ENCODE measurements at places on chromosomes 4 and X.

GRCh38 chrX:107678957-107679740 lies 50.8 kb downstream of the PRPS1 start:
- DNase-seq, result no peak

- no peak for DNase-seq
Measured at GRCh38 chr4:155408796-155409195, 32.0 kb upstream of the MAP9 start.

GRCh38 chr4:101290654-101291053 lies 56.7 kb downstream of the PPP3CA start:
- DNase-seq, result no peak

DNA sequence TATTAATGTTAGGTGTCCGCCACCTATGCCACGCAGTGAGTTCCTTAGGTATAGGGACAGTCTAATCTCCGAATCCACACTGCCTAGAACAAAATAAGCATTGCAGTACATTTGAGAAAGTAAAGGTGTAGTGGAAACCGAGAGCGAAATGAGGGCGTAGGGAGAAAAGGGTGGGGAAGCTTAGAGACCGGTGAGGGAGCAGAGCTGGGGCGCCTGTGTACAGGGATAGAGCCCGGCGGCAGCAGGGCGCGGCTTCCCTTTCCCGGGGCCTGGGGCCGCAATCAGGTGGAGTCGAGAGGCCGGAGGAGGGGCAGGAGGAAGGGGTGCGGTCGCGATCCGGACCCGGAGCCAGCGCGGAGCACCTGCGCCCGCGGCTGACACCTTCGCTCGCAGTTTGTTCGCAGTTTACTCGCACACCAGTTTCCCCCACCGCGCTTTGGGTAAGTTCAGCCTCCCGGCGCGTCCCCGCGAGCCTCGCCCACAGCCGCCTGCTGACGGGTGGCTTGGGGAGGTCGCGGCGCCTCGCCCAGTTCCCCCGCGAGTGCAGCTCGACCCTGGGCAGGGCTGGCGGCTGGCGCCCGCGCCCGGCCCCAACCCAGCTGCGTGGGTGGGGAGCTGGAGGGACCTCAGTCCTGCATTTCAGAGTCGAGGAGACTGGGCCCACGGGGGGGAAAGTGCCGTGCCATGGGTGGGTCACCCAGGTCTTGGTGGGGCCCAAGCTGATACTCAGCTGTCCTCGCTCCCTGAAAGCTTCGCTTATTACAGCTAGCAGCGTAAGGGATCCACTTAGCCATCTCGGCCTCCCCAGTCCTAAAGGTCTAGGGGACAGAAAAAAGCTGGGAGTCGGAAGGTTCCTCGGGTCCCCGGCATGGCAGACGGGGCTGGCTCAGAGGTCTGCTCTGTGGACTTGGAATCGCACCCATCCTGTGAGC lies at the start of gene ANXA3:
TSS of gene ANXA3 (plus strand) at position 351 of the 932 bp plus-strand sequence. CDS start 2,704 bp downstream, outside the sequence.
- no peak for DNase-seq

DNA sequence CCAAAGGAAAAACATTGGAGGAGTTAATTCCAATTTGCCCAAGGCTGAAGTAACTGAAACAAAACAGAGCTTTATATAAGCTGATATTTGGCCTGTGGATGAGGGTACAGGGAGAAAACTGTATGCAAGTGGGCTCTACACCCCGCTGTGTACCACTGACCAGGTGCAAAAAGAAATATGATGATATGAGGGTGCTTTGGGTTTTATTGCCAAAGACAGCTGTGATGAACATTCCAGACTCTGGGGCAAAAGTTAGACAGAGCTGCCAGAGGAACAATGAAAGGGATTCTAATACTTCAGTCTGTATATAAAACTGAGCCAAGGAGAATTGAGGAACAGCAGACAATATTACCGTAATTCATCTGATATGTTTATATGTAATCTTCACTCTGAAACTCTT lies 117.4 kb downstream of the MID1 start:
- DNase-seq, result no peak

DNA sequence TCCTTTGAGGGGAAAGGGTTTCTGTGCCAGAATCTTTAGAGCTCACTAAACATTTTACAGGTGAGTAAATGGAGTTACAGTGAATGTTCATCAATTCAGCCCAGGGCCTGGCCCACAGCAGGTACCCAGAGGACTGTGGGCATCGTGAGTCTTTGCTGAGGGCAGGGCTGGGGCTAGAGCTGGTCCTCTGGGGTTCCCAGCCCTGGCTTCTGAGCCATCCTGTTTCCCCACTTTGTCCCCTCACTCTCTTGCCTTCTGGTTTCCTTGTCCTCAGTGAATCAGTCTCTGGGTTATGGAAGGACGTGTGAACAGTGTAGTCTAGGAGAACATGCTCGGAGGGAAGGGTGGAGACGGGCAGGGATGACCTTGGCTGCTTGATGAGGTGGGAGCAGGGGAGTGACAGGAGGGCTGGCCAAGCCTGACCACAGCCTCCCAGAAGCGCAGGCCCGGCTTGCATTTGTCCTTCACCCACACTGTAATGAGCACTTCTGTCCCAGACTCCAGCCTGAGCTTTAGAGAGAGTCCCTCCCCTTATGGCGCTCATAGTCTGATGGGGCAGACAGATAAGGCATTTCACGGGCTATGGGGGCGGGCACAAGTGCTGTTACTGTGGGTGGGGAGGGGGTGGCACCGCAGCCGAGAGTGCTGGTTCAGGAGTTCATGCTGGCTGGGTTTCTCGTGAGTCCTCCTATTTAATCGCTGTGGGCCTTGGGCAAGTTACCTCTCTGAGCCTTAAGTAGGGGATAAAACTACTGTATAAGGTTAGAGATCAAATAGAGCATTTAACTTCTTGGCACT lies 17.3 kb downstream of the TBC1D14 start:
- peak; percentile 41 for DNase-seq

- no peak for DNase-seq
Measured at GRCh38 chr4:184357165-184357564, 117.2 kb downstream of the IRF2 start.

GRCh38 chrX:38166478-38167083 lies 54.1 kb downstream of the SRPX start:
- DNase-seq, result no peak

DNA sequence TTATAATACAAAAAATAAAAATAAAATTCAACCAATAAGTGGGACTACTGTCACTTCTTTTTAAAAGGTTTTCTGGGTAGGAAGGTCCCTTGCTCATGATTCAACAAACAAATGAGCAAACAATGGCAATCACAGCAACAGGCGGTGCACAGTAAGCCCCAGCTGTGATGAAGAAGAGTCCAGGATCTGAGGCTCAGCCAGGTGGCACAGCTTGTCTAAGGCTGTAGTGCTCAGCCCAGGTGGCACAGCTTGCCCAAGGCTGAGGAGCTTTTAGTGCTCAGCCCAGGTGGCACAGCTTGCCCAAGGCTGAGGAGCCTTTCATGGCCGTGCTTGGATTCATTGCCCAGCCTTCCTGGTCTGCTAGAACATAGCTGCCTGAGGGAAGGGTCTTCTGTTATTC lies 75.0 kb downstream of the ZFYVE28 start:
- no peak for DNase-seq

- no peak for DNase-seq
Measured at GRCh38 chr4:184019667-184020623, 114.8 kb downstream of the STOX2 start.

GRCh38 chr4:159048166-159048886 lies 54.6 kb upstream of the RAPGEF2 start:
- DNase-seq, result no peak

- no peak for DNase-seq
Measured at GRCh38 chrX:2958199-2958598, 29.1 kb upstream of the ARSD start.

DNA sequence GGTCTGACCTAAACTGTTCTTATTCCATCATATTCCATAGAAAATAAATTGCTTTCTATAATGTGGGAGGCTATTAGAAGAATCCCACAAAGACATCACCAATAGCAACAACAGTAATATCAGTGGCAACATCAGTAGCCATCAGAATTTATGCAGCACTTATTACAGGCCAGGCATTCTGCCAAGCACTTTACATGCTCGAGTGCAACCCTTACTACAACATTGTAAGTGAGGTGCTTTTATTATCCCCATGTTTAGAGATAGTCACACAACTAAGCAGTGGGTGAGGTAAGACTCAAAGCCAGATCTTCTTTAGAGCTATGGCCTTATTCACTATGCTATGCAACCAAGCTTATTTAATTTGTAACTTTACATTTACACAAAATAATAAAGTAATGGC lies 317.1 kb upstream of the BMP3 start:
- no peak for DNase-seq

DNA sequence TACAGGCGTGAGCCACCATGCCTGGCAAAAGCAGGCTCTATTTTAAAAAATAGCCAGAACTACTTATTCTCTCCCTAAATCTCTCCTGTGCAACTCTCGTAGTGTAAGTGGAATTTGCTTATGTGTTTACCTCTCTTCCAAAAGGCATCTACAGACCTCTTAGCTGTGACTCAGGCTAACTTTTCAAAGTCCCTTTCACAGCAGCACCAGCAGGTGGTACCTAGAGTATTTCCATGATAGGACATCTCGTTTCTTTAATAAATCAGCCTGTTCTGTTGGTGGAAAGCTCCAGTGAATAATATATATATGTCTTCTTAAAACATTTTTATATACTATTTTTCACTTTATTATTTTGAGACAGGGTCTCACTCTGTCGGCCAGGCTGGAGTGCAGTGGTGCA lies 89.0 kb downstream of the NSUN7 start:
- no peak for DNase-seq

DNA sequence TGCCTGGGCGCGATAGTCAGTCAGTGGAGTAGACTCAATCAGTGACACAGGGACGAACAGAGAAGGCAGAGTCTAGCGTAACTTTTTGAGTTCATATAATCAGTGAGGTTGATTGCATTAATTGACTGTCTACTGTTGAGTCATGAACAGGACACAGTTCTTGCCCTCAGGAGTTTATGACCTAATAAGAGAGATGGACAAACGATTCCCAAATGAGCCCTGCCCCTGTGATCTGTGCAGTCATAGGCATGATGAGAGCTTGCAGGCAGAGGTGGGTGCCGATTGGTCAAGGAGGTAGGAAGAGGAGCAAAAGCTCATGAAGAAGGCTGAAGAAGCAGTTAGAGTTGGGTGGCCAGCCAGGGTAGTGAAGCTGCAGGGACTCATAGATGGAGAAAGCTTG lies 57.1 kb downstream of the ADD1 start:
- no peak for DNase-seq

DNA sequence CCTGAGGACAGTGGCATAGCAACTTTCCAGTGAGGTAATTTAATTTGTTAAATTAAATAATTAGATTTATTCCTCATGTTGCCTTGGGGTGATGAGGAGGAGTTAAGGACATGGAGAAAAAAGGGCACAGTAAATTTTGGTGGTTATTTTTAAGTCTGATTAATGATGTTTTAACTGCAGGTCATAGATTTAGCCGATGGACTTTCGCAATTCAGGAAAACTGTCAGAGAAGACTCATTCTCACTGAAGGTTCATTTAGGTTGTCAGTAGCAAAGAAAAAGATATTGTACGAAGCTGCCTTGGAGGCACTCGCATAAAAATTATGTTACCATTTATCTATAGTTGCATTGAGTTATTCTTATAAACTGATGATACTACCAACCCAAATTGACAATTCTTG lies 164.2 kb upstream of the PITX2 start:
- DNase-seq, result no peak

DNA sequence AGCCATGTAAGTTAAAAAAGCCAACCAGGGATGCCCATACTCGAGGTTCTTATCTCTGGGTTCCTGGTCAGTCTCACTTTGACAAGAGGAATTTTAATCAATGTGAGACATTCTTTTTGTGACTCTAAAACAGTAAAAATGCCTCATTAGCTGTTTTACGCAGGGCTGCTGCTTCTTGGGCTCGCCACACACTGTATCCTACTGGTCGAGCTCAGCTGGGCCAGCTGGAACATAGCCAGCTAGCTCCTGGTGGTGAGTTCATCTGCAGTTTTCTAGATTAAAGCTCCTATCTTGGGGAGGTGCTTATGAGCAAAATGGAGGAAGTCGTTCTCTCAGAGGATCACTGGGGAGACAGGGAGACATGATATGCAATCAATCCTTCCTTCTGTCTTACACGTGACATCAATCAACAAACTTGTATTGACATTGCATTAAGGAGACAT lies 55.9 kb upstream of the LEF1 start:
- DNase-seq, result no peak

DNA sequence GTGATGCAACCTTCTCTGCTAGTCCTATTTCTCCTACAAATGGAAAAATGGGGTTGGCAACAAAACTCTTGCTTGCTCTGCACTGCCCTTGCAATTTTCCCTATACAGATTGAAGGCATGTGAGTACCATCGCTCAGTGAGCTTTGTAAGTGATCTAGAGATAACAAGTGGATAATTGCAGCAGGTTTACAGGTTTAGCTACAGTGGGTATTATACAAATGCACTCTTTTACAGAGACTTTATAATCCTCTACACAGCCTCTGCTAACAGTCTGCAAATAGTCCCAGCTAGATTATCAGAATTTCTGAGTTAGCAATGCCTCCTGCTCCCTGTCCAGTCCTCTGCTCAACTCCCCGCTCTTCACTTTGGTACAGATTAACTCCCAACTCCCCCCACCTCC lies 11.1 kb downstream of the LEF1 start:
- no peak for DNase-seq

GRCh38 chr4:188434643-188435042 lies 295.4 kb downstream of the TRIML1 start:
- DNase-seq, result no peak

DNA sequence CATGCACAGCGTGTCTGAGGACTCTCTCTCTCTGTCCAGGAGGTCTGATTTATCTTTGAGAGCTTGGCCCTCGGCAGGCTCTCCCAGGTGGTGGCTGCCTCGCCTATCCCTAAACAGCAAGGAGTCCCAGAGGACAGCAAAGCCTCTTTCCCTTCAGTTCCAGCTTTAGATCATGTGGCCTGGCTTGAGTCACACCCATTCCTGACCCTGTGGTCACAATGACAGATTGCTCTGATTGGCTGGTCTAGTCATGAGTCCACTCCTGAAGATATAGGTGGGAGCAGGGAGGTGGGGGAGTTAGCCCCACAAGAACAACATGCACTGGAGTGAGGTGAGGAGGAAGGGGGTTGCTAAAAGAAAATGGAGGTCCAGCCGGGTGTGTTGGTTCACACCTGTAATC lies 12.1 kb upstream of the PORCN start:
- DNase-seq, result no peak

GRCh38 chrX:35507701-35508100 lies 290.4 kb upstream of the MAGEB16 start:
- DNase-seq, result no peak
